ENCODE measurements at places on chromosomes 2 and 18.

DNA sequence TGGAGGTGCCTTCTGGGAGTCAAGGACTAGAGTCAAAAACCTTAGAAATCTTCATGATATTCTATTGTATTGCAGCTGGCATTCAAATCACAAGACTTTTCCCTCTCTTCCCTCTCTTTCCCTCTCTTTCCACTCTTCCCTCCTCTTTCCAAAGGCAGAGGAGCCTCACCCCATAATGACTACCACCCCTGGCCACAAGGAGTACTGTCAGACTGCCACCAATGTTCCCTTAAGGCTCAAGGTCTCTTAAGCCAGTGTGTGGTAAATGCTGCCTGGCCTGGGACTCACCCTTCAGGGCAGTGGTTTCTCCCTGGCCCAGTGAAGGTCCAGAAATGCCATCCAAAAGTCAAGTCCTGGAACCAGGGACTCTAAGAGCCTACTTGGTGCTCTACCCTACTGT lies 605.9 kb upstream of the PKDCC start:
- no peak for DNase-seq

DNA sequence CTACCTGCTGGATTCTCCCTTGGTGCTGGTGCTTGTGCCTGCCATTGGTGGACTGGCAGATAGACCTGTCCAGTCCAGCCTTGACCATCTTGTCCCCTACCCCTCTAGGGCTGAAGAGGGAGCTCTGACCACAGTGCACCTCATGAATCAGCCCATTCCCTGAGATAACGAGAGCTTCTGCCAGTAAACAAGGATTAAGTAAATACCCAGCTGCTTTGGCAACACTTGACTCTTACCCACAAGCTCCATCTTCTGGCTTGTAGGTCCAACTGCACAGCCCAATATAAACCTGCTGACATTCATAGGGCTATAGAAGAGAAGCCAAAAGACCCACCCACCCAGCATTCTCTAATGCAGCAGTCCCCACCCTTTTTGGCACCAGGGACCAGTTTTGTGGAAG lies 186.4 kb downstream of the PIK3C3 start:
- no peak for DNase-seq

GRCh38 chr18:9365406-9365805 lies 30.8 kb downstream of the TWSG1 start:
- no peak for DNase-seq

- no peak for DNase-seq
Observed at GRCh38 chr2:55885127-55885943, 38.2 kb downstream of the EFEMP1 start.

DNA sequence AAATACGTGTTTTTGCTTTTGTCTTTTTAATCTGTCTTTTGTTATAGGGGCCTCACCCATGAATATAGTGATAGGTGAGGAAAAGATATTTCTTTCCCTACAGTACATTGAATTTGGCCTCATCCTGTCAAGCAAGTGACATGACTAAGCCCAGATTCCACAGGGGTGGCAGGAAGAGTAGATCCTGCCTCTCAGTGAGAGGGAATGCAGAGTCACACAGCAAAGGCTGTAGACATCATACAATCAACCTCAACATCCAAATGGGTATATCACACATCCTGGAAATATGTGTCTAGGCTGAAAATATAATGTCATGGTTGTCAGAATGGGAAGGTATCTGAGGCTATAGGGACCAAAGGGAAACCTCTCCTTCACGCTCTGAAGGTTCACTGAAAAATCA lies 269.6 kb downstream of the CDH20 start:
- DNase-seq, result no peak

- DNase-seq, result no peak
Observed at GRCh38 chr18:74006143-74006542, 141.5 kb downstream of the FBXO15 start.

- DNase-seq, result no peak
Observed at GRCh38 chr2:53802617-53803151, 15.8 kb downstream of the ERLEC1 start.

GRCh38 chr18:28123401-28124030 lies 53.4 kb downstream of the CDH2 start:
- no peak for DNase-seq

DNA sequence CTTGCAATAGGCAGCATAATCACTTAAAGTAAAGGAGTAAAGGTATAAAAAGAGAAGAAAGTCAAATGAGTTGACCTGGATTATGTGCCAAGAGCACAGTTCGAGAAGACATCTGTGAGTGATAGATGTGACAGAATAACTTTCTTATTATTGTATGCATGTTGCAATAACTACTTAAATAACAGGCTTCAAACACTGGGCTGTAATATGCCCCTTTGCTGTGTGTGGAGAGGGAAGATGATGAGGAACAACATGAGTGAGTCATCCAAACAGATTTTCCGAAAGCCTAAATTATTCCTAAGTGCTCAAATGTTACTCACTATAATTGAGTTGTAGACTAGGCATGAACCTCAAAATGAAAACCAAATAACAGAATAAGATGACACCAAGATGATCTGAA lies 328.1 kb downstream of the EXOC6B start:
- DNase-seq, result no peak

DNA sequence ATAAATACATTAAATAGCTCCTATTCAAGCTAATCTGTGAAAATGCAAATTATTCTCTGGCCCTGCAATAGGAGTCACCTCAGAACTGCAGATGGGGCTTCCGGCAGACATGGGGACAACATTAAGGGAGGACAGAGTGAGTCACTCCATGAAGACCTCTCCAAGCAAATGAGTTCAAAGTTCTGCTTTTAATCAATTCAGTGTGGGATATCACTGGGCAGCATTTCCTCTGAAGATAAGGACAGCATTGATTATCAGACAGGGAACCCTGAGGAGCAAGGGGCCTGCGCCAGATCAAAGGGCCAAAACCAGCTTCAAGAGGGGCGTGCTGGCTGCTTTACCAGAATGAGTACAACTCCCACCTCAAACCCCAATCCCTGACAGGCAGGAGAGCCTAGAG lies 356.9 kb upstream of the KLHL29 start:
- no peak for DNase-seq

DNA sequence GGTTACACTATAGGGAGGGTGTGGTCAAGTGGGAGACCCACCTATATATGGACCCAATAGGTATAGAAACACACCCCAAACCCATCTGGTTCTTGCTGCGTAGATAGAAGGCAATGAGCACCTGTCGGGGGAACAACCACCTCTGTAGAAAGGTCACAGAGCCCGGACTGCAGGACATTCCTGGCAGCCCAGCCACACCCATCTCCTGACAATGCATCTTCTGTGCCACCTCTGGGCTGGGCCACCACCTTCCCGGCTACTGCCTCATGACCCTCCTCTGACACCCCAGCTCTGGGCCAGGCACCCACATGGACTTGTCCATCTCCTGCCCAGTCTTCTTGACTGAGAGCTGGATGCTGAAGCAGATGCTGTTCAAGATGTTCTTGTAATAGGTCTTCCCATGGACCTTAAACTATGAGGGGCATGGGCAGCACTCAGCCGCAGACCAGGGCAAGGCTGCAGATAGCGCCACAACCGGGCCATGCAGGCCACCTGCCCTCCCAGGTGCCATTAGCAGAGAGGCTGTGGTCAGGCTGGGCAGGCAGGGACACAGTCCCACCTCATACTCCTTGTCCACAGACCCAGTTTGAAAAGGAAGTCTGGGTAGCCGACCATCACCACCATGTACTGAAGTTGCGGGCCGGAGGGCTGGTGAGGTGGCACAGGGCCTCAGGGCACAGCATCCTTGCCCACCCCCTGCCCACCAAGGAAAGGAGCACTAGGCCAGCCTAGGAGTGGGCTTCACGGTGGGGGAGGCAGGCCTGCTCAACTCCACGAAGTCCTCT lies 9.3 kb downstream of the ALPG start:
- DNase-seq, result no peak

DNA sequence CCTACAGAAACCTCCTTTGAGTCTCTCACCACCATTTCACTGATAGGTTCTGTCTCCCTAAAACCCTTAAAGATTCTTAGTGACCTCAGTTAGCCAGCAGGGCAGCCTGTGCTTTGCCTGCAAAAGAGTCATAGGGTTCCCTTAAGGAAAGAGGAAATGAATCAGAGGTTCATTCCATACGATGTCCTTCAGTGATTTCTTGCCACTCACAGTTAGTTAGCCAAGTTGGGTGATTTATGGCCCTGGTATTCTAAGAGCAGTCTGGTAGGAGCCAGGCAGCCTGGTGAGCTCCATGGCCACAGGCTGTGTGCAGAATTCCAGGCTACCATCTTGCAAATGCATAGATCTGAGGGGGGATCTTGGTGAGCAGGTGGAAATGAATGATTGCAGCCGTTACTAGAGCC lies 18.7 kb upstream of the CCBE1 start:
- no peak for DNase-seq

DNA sequence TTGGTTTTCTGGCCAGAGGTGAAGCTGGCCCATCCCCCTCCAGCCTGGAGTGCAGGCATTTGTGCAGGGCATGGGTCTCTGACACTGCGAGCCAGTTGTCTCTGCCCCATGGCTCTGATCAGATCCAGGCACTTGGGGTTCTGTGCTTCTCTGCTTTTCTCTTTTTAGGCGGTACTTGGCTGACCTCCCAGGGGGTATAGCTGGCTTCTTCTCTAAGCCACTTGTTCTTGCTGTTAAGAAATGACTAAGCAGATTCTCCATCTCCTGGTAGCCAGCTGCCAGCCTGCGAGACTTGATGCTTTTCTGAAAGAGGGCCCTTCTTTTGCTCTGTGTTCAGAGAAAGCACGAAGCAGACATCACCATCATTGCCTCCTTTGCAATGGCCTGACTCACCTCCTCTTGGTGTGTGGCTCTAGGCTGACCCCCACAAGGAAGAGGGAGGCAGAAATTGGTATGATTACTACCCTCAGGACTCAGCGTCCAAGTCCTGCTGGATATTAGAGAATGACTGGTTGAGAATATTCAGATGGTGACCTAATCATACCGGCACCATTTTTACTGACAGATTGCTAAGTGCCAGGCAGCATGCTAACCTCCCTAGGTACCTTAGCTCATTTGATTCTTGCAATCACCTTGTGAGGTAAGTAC lies 32.7 kb downstream of the TNP1 start:
- DNase-seq, result no peak

DNA sequence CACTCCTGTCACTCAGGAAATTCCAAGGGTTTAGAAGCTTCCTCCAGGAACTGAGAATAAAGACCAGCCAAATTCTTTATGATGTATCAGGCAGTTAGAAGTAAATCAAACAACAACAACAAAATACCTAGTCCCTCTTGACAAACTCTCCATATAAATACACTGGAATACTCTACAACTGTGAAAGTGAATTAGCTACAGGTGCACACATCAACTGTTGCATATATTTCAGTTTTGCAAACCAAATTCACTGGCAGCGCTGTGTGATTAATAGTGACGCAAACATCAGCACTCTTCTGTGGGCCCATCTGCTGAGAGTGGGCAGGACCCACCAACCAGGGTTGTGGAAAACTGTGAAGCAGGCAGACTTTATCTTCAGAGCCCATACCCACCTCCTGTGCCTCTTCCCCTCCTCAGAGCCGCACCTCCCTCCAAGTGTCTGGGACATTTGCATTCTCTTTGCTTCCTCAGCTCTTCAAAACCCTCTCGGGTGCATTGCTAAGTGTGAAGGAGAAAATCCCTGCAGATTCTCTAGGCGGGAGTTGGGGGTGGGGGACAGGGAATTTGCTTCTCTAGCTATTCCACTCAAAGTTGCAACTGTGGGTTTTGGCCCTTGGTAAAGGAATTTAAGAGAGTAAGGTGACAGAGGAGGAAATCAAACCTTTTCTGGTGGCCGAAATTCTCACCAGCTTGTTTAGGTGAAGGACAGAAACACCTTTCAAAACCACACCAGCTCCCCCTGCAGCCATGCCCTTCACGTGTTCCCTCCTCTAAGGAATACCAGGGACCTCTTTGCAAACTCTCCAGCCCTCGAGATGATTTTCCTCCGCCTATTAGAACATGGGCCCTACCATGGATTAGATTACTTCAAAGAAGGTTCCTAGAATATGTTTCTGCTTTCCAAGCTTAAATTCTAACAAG lies 119.3 kb downstream of the MRO start:
- no peak for DNase-seq

DNA sequence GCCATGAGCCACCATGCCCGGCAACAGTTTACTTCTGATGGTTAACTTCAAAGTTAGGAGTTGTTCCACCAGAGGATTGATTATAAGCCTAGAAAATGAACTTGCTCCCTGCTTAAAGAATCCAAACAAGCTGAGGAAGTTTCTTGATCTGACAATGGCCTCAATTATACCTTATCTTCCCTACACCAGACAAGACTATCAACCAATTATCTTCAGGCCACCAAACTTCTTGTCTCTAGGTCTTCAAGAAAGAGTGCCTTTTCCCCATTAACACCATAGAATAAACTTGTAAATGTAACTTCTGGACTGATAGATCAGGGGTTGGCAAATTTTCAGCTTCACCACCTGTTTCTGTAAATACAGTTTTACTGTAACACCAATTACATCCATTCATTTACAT lies 15.0 kb downstream of the ZC3H8 start:
- no peak for DNase-seq

DNA sequence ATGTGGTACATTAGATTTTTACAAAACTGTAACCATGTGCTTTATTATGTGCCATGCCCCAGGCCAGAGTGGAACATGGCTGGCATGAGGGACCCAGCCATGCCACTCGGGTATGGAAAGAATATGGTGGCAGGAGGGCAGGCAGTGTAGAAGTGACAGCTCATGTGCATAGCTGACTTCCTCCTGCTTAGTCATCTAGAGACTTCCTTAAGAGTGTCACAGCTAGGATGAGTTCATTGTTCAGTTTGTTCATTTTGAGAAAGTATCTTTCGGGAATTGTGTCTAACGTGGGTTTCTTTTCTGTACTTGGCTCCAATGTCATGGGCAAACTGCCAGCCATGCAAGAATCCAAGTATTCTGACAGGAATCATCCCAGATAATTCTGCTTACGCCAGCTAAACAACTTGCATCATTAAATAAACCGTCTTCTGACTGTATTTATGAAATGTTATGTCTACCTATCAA lies 94.3 kb upstream of the ITGB6 start:
- peak; percentile 35 for DNase-seq

GRCh38 chr2:10864861-10865636 lies 46.7 kb upstream of the KCNF1 start:
- no peak for DNase-seq

- DNase-seq, result peak; percentile 54
Observed at GRCh38 chr18:45874491-45875184, 49.2 kb downstream of the SIGLEC15 start.

DNA sequence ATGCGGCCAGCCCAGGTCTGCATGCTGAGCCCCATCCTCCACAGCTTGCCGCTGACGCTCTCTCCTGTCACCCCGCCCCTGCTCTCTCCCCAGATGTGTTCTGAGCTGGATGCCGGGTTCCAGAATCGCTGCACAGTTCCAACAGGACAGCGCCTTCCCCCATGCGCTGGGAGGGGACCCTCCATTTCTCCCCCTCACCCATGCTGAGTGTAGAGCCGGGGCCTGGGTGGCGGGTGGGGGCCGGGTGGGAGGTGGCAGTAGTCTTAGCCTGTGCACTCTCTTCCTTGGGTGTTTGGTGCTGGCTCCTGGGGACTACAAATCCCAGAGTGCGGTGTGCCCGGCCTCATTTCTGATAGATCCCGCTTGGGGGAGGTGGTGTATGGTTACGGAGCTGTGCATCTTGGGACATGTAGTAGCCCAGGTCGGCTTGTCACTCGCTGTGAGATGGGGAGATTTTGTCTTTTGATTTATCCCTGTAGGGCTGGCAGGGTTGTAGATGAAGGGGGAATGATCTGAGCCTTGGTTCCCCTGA lies 6.8 kb downstream of the DNAJB2 start:
- no peak for DNase-seq

GRCh38 chr18:23220355-23220754 lies 85.1 kb downstream of the CABLES1 start:
- no peak for DNase-seq

- no peak for DNase-seq
Observed at GRCh38 chr2:212052412-212053159, 486.0 kb downstream of the ERBB4 start.

- DNase-seq, result no peak
Observed at GRCh38 chr2:105180491-105180972, 61.0 kb upstream of the GPR45 start.

Data from stimulated activated naive CD8-positive, alpha-beta T cell treated with anti-CD3 and anti-CD28 coated beads, Interleukin-15, Interleukin-2, amounts not matched to agents 100 U/mL and 50 U/mL, for 24 hours (primary cell).